Effector CD4-positive, alpha-beta T cell (primary cell): ENCODE measurements at places on chromosomes 4 and X.
A peak's percentile ranks its signal among the peaks of the same experiment; 100 is the strongest.

DNA sequence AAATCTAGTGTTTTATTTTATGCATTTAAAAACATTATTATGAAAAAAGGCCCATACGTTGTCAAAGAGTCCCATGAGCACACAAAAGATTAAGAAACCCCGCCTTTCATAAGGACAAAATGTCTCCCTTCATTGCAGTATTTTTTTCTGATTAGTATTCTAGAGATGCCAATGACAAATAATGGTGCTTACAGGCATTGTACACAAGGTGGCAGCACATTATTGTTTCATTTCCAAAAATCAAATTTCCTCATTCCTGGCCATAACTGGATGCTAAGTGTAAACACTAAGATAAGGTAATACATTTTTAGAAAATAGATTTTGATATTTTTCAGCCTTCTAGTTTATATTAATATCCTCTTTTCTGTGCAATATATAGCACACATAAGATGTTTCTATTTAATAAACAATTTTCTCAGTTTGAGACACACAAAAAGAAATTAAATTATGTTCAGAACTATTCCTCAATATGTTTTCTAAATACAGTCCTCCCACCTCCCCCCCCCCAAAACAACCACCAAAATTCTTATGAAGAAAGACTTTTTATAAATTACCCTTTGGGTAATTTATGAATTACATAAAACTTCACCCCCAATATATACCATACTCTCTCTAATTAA lies 47.7 kb downstream of the TIGD2 start:
- no peak for DNase-seq

DNA sequence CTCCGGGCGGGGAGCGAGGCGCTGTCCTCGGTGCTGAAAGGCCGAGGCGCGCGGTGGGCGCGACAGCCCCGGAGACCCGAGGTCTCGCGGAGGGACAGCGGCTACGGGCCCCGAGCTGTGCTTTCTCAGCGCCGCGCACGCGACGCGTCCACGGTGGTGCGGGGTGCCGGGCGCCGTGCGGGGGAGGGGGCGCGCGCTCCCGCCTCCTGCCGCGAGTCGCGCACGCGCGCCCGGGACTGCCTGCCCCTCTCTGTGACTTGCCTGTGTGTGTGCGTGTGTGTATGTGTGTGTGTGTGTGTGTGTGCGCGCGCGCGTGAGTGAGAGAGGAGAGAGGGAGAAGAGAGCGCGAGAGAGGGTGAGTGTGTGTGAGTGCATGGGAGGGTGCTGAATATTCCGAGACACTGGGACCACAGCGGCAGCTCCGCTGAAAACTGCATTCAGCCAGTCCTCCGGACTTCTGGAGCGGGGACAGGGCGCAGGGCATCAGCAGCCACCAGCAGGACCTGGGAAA lies at the start of gene GRIA2:
Gene GRIA2 (plus strand): TSS at position 358 of the 511 bp plus-strand sequence. CDS start 315 bp downstream, outside the sequence.
- DNase-seq: no peak

DNA sequence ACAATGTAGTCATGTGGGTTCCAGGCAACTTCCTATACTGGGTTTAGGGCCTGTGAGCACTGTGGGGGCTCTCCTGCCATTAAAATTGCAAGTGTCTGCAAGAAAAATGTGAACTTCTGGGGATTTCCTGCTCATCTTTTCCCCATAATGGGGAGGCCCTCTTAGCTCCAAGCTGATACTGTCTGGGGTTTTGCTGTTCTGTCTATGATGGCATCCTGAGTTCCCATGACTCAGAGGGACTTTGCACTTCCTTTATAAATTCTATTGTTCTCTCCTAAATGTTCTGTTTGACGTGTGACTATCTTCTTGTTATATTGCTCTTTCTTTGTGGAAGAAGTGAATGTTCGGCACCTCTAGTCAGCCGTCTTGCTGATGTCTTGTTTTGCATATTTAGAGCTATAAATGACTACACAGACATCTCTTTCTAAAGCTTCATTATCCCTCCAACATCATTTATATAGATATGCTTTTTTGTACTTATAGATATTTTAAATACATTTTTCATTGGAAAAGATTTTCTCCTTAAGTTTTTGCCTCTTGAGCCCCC lies 465.8 kb downstream of the NAF1 start:
- no peak for DNase-seq

GRCh38 chr4:898869-899555 lies 33.1 kb downstream of the GAK start:
- DNase-seq: no peak

GRCh38 chr4:18572481-18572880 lies 550.9 kb upstream of the LCORL start:
- no peak for DNase-seq

GRCh38 chr4:147370881-147371280 lies 110.0 kb upstream of the EDNRA start:
- no peak for DNase-seq

- DNase-seq: no peak
Measured at GRCh38 chrX:95903490-95903889, 781.2 kb upstream of the DIAPH2 start.

GRCh38 chr4:101222156-101222845 lies 125.0 kb downstream of the PPP3CA start:
- no peak for DNase-seq

DNA sequence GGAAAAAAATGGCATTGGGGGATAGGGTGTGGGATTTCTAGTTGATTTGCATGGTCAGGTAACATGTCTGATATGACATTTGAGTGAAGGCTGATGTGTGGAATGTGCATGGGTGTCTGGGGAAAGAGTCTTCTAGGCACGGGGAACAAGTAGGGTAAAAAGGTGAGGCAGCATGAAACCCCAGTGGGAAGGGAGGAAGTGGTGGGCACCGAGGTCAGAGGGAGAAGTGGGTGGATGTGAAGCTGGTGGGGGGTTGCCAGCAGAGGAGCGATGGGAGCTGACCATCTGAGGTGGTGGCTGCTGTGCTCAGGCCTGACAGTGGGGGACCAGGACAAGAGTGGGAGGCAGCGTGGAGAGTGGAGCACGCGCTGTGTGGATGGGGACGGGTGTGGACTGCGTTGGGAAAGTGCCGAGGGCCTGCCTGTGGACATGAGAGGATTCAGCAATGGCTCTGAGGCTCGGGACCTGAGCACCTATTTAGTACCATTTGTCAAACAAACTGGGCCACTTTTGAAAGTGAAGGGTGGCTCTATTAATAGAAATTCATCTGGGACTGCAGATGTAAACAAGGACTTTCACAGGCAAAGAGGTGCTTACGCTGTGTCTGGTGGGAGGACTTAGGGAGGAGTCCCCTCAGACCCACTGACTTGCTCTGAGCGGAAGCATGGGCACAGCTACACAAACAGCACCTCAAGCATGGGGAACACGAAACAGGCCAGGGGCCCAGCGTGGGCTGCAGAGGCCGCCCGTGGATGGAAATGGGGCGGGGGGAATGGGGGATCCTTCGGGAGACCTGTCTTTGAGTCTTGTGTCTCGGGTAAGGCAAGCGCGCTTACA lies 16.7 kb upstream of the S100P start:
- DNase-seq: no peak

GRCh38 chr4:113967687-113968086 lies 11.8 kb downstream of the ARSJ start:
- no peak for DNase-seq

DNA sequence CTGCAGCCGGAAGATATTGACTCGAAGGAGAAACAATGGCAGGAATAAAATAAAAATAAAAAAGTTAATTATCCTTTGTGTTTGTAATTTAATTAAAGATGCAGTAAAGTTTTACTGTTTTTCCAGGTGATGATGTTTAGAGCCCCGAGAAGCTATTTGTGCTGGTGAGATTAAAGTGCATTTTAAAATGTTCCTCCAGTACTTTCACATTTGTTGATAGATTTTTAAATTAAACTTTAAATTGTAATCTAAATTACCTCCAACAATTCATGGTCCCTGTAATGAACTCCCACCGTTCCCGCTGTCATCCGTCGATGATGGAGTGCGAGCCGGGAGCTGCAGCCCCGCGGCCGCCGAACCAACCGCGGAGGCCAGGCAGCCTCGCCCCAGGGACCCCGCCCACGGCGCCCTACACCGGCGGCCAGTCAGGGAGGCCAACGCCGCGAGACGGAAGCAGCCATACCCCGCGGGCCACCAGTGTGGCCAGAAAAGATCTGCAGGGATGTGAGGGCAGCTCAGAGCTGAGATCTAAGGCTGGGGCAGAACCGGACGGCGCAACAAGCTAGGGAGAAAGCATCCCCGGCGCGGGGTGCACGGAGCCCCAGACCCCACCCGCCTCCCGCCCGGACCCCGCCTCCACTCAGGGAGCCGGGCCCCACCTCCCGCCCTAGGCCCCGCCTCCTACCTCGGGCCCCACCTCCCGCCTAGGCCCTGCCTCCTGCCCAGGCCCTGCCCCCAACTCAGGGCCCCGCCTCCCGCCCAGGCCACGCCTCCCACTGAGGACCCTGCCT lies 104.0 kb downstream of the FAM53A start:
- DNase-seq: peak; percentile 90

DNA sequence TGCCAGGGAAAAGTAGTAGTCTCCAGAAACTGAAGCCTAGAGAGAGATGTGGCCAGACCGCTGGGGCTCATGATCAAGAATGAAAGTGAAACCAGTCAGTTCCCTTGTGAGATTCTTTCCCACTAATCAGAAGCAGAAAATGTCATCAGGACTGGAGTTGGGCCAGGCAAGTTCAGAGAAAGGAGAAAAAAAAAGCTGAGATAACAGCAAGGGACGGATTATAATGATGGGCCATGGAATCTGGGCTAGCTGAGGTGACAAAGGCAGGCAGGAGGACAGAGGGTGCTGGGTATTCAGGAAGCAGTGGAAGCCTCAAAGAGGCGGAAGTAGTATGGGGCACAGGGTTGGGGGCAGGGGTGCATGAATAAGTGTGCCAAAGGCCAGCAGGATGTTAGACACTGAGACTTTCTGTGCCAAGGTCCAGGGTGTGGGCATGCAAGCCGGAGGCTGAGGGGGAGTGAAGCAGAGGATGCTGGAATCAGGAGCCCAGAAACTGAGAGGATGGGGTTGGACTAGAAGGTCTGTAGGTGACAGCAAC lies 2.5 kb downstream of the CXorf38 start:
- DNase-seq: peak; percentile 28

DNA sequence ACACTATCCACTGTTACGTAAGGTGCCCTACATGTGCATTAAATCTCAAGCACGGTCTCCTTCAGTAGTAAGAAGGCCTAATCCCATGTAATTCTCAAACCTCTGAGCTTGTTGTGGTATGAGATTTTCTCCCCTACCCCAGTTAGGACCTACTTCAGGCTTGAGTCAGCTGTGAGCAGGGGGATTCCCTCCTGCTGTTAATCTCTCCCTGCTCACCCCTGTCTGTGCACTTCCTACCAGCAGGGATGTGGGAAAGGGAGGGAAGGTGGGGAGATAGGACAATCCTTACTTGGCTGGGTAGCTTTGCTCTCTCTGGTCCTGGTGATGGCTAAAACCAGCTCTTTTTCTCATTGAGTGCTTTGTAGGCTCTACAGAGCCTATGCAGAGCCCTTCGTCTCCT lies 60.8 kb downstream of the PALLD start:
- no peak for DNase-seq

GRCh38 chr4:139207873-139208403 lies 30.9 kb upstream of the ELF2 start:
- no peak for DNase-seq

- no peak for DNase-seq
Measured at GRCh38 chr4:139773560-139774318, 108.1 kb downstream of the MGST2 start.

GRCh38 chrX:13266641-13267345 lies 53.1 kb downstream of the ATXN3L start:
- no peak for DNase-seq

DNA sequence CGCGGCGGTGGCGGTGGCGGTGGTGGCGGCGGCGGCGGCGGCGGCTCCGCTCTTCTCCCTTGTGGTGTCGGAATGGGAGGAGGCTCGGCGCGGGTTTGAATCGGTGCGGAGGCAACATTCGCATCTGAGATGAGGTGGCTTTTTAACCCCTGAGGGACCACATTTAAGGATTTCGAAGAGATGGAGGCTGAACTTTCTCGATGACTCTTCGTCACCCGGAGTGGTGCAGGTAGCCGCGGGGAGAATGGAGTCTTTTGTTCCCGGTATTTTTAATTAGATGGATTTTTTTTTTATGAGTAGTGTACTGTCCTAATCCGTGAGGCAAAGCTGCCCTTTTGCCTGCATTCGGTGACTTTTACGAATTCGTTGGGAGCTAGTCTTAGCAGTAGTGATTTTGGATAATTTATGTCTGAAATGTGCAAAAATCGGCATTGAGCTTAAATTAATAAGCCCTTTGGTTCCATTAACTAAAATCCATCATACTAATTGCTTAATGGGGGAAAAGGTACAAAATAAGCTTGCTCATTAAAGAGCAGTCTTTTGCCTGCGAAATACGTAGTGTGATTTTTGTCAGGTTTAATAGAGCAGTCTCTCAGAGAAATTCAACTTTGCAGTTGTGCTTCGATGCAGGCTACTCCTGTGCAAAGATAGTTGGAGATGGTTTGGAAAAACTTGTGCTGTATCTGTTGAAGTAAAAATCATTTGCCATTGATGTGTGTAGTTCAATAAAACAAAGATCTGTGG lies 206.2 kb downstream of the TENM3 start:
- no peak for DNase-seq

GRCh38 chrX:36957425-36958328 lies 50.5 kb upstream of the FAM47C start:
- DNase-seq: no peak

- DNase-seq: no peak
Measured at GRCh38 chr4:73152893-73153292, 83.4 kb upstream of the COX18 start.

DNA sequence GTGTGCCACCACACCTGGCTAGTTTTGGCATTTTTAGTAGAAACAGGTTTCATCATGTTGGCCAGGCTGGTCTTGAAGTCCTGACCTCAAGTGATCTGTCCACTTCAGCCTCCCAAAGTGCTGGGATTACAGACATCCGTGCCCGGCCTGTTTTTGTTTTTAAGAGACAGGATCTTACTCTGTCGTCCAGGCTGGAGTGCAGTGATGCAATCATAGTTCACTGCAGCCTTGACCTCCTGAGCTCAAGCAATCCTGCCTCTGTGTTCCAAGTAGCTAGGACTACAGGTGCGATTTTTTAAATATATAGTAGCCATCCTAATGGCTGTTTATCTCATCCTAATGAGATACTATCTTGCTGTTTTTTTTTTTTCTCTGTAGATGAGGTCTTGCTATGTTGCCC lies 47.6 kb downstream of the RNF212 start:
- no peak for DNase-seq

- DNase-seq: no peak
Measured at GRCh38 chr4:139956507-139957017, 197.4 kb downstream of the MAML3 start.

GRCh38 chr4:91285487-91285886 lies 1018.3 kb upstream of the GRID2 start:
- DNase-seq: no peak

- DNase-seq: no peak
Measured at GRCh38 chr4:170497689-170498088, 407.9 kb upstream of the AADAT start.

- no peak for DNase-seq
Measured at GRCh38 chr4:118273642-118274041, 79.2 kb downstream of the PRSS12 start.

DNA sequence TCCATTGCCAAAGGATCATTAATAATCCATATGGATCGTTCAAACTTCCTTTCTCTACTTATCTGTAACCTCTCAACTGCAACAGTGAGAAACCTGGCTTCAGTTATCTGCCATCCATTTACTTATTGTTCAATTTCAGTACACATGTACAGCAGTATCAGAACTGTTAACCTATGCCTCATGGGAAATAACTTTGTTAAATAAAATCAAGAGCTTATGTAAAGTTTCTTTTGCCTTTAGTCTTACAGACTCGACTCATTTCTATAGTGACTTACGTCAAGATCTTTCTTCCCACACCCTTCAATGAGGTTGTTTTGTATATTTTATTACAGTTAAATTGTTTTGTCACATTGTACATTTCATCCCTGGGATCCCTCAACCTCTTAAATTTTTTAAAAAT lies 11.4 kb downstream of the UBQLN2 start:
- DNase-seq: no peak
